Progenitor cell of endocrine pancreas (in vitro differentiated cells): ENCODE measurements at places on chromosomes 6 and 20. TPM values are rescaled to one million over a fixed set of nuclear protein-coding genes. Genes with fewer than 3 reads are reported as not detected.

ISM1 gene
- 0.36 and 0.73 TPM in 2 replicates for total RNA-seq

FOXC1 gene
- total RNA-seq: 0.46 and 1.1 TPM in 2 replicates

PRL gene
- total RNA-seq: not detected in 2 replicates

FYN gene
- 159 and 169 TPM in 2 replicates for total RNA-seq

EEF1A2 gene
- 11.0 and 11.8 TPM in 2 replicates for total RNA-seq

ACTR5 gene
- 9.8 and 10.3 TPM in 2 replicates for total RNA-seq

LRRC73 gene
- 1.5 and 1.6 TPM in 2 replicates for total RNA-seq

NR2E1 gene
- total RNA-seq: not detected in 2 replicates

SPATS1 gene
- total RNA-seq: not detected in 2 replicates

SYTL3 gene
- 1.6 and 2.1 TPM in 2 replicates for total RNA-seq

SSTR4 gene
- not detected in 2 replicates for total RNA-seq

ABHD12 gene
- 51.3 and 54.9 TPM in 2 replicates for total RNA-seq

KCNK17 gene
- total RNA-seq: 11.2 and 11.6 TPM in 2 replicates

MYMX gene
- not detected in 2 replicates for total RNA-seq

CASS4 gene
- total RNA-seq: 0.09 and 0.26 TPM in 2 replicates

HLA-DOA gene
- 4.1 and 5.6 TPM in 2 replicates for total RNA-seq

GPLD1 gene
- 6.6 and 7.4 TPM in 2 replicates for total RNA-seq

PKHD1 gene
- total RNA-seq: 1.3 and 1.4 TPM in 2 replicates

NHSL1 gene
- total RNA-seq: 79.0 and 86.5 TPM in 2 replicates

BTNL2 gene
- not detected in 2 replicates for total RNA-seq

MRPS18B gene
- 27.5 and 28.2 TPM in 2 replicates for total RNA-seq

SRMS gene
- total RNA-seq: not detected in 2 replicates

IPCEF1 gene
- total RNA-seq: 0.77 and 1.4 TPM in 2 replicates

KCNK15 gene
- total RNA-seq: 0.22 and 0.27 TPM in 2 replicates

SIRPA gene
- total RNA-seq: 15.2 and 16.2 TPM in 2 replicates

SLC22A7 gene
- not detected in 2 replicates for total RNA-seq

ENPP1 gene
- 2.4 and 2.7 TPM in 2 replicates for total RNA-seq
